ENCODE measurements at places on chromosomes 3 and 15.

- no peak for DNase-seq
These were observed 14.2 kb upstream of the NRROS start for GRCh38 chr3:196625331-196625730.

DNA sequence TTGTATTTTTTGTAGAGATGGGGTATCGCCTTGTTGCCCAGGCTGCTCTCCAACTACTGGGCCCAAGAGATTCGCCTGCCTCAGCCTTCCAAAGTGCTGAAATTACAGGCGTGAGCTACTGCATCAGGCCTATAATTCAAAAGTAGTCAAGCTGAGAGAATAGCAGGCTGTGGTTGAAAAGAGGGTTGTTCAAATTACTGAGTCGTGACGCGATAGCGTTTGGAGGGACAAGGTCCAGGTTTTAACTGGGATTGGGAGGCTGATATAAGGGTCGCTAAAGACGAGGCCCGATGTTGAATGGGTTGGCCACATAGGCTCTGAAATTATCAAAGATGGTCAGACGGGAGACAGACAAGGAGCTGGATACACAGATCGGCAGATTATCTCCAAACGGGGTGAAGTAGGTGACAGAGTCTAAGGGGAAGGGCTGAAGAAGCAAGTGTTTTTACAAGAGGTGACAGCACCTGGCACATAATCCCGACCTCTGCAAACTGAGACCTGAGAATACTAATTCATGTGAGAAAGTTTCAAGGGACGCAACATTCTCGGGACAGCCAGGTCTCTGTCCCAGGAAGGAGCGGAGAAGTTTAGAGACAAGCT lies 759 bp upstream of the ARID3B start:
- no peak for DNase-seq

- DNase-seq, result no peak
These were observed 88.2 kb upstream of the CTDSPL start for GRCh38 chr3:37773471-37773870.

DNA sequence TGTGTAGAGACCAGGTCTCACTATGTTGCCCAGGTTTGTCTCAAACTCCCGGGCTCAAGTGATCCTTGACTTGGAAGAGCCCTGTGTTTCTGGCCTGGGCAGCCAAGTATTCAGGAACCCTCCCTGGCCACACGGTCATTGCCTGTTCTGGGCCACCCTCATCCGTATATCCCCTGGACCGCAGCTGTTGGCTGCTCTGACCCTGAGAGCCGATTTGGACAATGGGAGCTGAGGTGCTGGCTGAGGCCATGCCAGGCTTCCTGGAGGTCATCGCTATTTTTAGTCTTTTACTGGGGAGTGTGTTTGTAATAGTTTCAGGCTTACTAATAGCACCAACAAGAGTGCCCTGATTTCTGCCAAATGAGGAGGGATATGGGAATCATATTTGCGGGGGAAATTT lies 60.7 kb downstream of the ADAMTS7 start:
- no peak for DNase-seq

GRCh38 chr3:128235207-128235926 lies 82.1 kb downstream of the EEFSEC start:
- no peak for DNase-seq

GRCh38 chr3:191637611-191638010 lies 176.6 kb downstream of the PYDC2 start:
- DNase-seq, result no peak

GRCh38 chr15:39741258-39741657 lies 41.4 kb downstream of the FSIP1 start:
- DNase-seq, result no peak

- DNase-seq, result no peak
These were observed 55.4 kb downstream of the ZNF148 start for GRCh38 chr3:125319765-125320164.

DNA sequence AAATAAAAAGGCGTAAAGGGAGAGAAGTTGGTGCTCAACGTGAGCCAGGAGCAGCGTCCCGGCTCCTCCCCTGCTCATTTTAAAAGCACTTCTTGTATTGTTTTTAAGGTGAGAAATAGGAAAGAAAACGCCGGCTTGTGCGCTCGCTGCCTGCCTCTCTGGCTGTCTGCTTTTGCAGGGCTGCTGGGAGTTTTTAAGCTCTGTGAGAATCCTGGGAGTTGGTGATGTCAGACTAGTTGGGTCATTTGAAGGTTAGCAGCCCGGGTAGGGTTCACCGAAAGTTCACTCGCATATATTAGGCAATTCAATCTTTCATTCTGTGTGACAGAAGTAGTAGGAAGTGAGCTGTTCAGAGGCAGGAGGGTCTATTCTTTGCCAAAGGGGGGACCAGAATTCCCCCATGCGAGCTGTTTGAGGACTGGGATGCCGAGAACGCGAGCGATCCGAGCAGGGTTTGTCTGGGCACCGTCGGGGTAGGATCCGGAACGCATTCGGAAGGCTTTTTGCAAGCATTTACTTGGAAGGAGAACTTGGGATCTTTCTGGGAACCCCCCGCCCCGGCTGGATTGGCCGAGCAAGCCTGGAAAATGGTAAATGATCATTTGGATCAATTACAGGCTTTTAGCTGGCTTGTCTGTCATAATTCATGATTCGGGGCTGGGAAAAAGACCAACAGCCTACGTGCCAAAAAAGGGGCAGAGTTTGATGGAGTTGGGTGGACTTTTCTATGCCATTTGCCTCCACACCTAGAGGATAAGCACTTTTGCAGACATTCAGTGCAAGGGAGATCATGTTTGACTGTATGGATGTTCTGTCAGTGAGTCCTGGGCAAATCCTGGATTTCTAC lies at the start of gene RARB:
RARB (plus strand) TSS at position 322 of the 847 bp plus-strand sequence; CDS start at position 791, 469 bp downstream.
- DNase-seq, result peak; percentile 81

DNA sequence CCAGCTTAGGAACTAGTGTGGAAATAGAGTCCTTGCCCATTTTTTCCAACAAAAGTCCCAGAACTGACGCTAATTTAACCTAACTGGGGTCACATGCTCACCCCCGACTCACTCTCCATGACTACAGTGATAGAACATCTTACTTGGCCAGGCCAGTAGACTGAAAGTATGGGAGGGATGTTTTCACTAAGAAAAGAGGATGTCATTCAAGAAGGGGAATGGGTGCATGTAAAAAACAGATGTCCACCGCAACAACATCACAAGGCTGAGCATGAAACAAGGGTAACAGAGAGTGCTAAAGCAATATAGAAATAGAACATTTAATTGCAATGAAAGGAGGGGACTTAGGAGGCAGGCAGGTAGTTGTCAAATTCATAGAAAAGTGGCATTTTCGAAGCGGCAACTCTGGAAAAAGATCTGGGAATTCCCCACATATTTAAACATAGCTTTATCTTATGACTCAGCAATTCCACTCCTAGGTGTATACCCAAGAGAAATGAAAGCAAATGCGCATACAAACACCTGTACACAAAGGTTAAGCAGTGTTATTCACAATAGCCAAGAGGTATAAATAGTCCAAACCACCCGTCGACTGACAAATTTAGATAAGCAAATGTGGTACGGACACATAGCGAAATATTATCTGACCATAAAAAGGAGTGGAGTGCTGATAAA lies 41.1 kb upstream of the UBE2E2 start:
- no peak for DNase-seq

DNA sequence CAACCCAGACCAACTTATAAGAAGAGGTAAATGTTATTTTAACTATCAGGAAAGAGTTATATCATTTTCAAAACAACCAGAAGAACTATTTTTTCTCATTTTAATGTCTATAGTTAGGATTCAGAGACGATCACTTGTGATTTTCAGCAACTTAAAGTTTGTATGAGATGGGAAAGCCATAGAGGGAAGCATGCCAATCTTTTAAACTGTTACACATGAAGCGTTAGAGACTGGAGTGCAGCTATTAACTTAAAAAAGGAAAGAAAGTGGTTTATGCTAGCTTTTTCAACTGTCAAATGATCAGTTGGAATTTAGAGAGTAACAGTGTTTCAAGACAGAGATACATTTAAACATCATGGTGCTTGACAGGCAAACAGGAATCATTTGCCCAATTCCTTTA lies 91.7 kb upstream of the LPP start:
- no peak for DNase-seq

DNA sequence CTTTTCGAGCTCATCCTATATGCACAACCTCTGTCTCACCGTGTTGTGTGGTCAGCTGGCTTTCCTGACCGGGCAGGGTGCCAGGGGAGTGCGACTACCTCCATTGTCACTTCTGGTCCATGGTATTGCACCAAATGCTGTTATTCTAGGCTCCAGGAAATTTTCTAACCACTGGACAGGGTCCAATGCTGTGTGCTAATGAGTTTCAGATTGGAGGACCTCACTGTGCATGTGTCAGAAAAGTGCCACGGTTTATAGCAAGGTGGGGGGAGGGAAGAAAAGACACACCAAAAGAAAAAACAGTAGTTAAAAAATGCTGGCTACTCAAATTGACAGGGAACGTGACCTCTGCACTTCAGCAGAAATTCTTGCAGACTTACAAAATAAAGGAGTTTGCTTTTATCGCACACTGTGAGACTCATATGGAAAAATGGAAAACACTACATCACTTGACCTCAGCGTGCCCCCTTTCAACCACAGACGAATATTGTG lies 480.1 kb downstream of the FOXP1 start:
- DNase-seq, result peak; percentile 55

DNA sequence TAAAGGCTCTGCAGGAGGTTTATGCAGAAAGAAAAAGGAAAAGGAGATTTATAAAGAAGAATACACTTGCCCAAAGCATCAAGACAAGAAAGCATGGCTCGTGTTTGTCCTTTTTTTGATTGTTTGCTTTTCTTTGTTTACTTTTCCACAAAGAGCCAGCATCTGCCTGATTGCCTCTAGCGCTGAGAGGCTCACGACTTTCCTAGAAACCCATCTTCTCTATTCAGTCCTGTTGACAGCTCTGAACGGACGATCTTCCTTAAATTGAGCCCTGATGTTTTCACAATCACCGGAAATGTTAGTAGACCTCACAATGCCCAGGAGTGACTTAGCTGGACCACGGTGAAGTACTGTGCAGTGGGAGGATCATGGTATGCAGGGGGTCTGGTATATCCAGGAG lies 12.4 kb downstream of the GP5 start:
- no peak for DNase-seq

- no peak for DNase-seq
These were observed 340 bp downstream of the TMEM44 start for GRCh38 chr3:194632809-194633348.
